Activated T-helper 1 cell treated with anti-CD3 and anti-CD28 coated beads, Interleukin-2, amount 50 U/mL, for 16 hours (primary cell): ENCODE measurements at places on chromosomes 7 and 10.

- no peak for DNase-seq
These were observed 52.0 kb upstream of the PRSS1 start for GRCh38 chr7:142697270-142697669.

- DNase-seq: no peak
These were observed 609.7 kb downstream of the TNS3 start for GRCh38 chr7:46972205-46972604.

DNA sequence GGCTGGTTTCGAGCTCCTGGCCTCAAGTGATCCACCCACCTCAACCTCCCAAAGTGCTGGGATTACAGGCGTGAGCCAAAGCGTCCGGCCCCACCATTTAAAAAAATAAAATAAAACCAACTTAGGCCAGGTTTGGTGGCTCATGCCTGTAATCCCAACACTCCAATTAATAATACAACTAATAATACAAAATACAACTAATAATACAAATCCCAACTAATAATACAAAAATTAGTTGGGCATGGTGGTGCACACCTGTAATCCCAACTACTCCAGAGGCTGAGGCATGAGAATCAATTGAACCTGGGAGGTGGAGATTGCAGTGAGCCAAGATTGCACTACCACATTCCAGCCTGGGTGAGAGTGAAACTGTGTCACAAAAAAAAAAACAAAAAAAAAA lies 27.6 kb downstream of the CEP41 start:
- no peak for DNase-seq

GRCh38 chr10:80409121-80409520 lies 770 bp downstream of the PRXL2A start:
- no peak for DNase-seq

- peak; percentile 39 for DNase-seq
These were observed 82.3 kb upstream of the ADRB1 start for GRCh38 chr10:113961182-113962031.

GRCh38 chr7:157013602-157014549 lies 3.4 kb upstream of the MNX1 start:
- no peak for DNase-seq

- DNase-seq: no peak
These were observed 118.8 kb downstream of the EBF3 start for GRCh38 chr10:129845111-129845753.

DNA sequence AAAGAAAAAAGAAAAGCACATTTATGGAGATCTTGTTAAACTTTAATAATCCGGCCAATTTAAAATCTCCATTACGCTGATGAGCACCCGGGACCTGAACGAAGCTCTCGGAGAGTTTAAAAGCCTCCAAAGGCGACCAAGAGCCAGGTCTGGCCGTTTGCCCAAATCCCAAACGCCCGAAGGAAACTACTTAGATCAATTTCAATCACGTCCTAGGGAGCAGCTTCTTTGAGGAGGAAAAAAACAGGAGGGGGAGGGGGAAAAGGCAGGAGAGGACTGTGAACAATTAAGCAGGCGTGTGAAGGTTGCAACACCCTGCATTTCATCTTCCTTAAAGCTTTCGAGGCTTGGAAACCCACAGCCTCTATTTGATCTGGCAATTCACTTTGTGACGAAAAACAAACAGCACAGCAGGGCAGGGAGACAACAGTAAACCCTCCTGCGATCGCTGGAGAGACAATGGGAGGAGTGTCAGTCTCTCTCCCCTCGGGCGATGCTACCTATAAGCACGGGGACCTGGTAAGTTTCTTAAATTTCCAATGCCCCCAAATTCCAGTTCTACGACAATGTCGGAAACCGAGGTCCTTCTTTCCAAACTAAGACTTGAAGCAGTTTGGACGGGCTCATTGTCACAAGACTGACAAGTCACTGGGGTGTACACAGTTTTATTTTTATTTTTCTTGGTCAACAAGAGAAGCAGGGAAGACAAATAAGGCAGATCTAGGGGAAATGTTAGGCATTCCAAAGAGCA lies 1.2 kb downstream of the KLF6 start:
- DNase-seq: no peak

DNA sequence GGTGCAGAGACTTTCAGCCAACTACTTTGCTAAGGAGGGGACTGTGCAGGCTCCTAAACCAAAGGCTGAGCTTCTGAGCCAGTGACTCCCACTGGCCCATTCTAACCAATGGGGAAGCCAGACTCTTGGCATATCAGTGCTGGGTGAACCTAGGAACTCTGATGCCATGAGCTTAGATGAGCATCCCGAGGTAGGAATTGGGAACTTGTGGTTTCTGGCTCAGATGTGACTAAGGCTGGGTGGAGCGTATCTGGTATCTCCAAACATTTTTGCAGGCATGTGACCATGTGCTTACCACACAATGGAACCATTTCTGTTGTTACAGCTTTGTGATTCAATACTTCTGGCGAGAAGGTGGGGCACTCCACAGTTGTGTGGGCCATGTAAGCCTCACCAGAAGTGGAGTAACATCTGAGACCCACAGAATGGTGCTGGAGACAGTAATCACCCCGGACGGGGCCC lies 2.5 kb upstream of the AVPI1 start:
- DNase-seq: no peak

DNA sequence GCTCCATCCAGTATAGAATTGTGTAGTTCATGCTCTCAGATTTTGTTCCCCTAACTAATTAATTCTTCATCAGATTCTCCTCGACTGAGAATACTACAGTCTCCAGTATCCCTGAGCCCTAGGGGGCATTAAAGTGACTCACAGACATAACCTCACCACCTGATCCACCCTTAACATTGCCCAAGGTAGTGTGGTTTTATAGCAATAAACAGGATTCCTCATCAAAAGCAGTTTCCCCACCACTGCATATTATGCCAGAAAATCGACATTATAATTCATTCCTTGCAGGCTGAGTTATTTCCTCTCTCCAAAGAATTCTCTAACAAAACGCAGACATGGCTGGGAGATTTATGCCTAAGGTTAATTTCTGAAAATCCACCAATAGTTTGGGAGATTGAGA lies 1402.5 kb upstream of the CELF2 start:
- DNase-seq: no peak

DNA sequence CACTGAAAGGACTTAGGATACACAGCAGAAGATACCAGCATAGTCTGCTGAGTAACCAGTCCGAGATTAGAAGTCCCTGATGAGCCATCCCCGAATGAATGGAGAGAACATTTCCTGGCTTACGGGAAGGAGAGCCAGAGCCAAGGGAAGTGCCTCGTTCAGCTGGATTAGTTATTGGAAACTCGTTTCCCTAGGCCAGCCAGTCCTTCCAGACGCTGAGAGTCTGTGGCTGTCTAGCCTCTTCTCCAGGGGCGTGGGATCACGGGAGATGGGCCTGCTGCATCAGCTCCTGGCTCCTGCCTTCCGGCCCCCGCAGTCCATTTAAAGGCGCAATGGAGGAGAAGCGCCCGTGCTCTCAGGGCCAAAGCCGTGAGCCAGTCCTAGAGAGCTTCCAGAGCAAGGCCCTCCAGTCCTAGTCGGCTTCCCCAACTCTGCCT lies 712.8 kb downstream of the PARD3 start:
- DNase-seq: no peak

GRCh38 chr10:99958806-99959205 lies 50.9 kb downstream of the DNMBP start:
- DNase-seq: no peak

GRCh38 chr10:111522551-111522950 lies 445.7 kb downstream of the ADRA2A start:
- DNase-seq: no peak

DNA sequence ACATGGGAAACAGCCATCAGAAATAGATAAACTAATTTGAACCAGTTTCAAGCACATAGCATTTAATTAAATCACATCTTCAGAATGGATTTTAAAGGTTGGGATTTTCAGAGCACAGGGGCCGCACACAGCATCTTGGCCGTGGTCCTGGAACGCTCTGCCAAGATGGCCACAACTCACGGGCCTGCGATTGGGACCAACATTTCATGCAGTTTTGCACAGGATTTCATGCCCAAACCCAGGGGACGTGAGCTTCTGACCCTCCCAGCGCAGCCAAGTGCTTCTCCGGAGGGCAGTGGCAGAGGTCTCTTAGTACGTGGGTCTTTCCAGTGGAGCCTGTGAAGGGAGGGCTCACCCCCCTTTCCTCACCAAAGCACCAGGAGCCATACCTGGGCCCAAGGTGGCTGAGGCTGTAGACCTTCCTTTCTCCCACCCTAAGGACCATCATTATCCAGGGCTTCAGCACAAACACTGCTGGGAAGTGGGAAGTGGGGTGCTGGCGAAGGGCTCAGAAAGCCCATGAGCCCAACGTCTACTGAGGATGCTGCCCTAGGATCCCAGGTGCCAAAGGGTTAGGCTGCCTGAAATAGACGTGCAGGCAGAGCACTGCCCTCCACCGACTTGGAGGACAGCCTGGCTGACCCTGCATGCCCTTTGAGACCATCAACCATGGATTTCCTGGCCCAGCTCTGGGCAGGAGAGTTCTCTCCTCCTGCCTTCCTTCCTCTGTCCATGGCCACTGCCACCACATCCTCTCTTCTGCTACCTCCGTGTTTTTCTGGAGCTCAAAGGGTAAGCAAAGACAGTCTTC lies 611.2 kb upstream of the MGMT start:
- DNase-seq: no peak

GRCh38 chr10:98411768-98412167 lies 3.2 kb downstream of the PYROXD2 start:
- DNase-seq: no peak

DNA sequence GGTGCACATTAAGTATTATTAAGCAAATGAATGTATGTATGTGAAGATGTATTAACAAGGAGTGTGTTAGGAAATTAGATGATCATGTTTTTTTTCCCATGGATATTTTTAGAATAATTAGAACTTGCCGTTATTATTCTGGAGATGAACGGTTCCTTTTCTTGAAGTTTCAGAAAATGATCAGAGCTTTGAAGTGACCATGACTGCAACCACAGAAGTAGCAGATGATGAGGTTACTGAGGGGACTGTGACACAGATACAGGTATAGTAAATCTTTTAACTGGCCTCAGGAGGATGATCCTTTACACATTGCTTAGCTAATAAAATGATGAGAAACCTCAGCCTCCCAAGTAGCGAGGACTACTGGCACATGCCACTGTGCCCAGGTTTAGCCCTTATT lies 18.6 kb downstream of the DMTF1 start:
- no peak for DNase-seq

DNA sequence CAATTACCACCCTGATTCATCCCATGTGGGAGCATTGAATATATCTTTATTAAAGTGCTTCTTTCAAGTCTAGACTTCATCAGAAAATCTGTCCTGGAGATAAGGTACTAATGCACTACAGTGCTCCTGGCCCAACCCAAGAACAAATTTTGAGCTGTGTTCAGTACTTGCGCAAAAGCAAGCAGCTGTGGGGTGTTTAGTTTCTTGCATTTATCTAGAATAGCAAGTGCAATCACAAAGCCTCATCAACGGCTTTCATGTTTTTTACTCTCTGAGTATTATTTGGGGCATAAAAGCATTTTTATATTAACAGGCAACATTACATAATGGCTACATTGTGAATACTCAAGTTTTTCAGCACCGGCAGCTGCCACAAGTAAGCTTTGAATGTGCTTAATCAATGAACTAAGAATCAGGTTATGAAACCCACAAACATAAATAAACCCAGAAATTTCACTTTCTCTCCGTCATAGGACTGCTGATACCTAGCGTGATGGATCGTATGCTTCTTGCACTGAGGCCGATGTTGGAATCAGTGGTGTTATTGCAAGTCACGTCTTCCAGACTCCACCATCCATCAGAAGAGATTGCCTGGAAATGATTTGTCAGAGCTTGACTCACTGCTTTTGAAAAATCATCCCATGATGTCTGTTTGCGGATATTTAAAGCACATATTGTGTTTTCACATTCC lies 113.1 kb downstream of the CTTNBP2 start:
- DNase-seq: no peak
